ENCODE measurements at places on chromosomes 1 and 21.

GRCh38 chr1:80656014-80656636, 1144.6 kb upstream of the ADGRL2 start:
- peak; percentile 6 for DNase-seq

- DNase-seq, result no peak
These were observed 103.8 kb upstream of the ARHGEF16 start for GRCh38 chr1:3350506-3351261.

- DNase-seq, result no peak
These were observed 117.4 kb downstream of the MAGI3 start for GRCh38 chr1:113507552-113508214.

DNA sequence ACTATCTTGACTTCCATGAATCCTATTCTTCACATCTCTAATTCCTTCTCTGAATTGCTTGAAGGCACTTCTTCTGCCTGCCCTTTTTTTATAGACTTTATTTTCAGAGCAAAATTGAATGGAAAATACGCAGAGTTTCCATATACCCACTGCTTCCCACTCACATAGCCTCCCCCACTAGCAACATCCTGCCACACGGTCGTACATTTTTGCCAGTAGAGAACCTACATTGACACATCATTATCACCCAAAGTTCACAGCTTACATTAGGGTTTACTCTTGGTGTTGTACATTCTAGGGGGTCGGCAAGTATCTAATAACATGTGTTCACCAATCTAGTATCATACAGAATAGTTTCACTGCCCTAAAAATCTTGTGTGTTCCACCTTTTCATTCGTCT, 12.3 kb downstream of the EEIG2 start:
- no peak for DNase-seq

DNA sequence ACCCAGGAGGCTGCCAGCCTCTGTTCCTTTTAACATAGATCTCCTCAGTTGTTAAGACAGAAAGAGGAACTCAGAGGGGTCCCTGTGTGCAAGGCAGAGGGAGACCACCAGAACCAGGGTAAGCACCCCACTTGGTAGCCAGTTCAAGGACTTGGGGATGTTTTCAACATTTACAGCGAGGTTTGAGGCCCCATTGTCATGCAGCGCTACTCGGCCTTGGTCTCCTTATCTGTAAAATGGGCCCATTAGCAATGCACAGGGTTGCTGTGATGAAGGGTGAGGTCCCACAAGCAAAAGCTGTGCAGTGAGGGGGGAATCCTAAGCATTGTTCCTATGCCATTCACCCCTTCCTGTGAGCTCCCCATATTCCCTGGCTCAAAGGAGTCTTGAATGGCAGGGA, 4.2 kb downstream of the SIM2 start:
- DNase-seq, result no peak

DNA sequence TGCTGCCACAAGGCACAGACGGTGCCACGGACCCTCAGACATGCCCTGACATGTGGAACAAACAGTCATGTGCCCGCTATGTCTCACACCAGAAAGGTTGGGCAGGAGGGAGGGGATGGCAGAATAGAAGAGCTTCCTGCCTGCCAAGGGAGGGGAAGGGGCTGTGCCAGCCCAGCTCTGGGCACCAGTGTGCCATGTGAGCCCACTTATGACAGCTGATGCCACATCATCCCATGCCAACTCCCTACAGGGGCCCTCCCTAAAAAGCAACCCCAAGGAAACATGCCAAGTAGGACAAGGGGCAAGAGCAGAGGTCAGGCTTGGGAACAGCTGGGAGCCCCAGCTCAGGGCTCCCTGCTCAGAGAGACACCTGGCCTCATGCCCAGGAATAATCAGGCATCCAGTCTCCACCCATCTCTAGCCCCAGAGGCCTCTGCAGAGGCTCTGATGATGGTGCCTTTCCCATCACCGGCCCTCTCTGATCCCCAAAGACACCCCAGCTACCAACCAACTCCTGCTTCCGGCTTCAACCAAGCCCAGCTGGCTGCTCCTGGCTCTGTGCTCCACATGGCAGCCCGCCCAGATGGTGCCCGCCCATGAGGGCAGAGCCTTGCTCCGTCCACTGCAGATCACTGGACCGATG, 10.3 kb downstream of the ADGRB2 start:
- no peak for DNase-seq

GRCh38 chr1:226360106-226360746, 47.7 kb downstream of the PARP1 start:
- no peak for DNase-seq

GRCh38 chr1:1938613-1939295, 19.7 kb upstream of the TMEM52 start:
- no peak for DNase-seq

- DNase-seq, result peak; percentile 38
These were observed 93.8 kb upstream of the TMPRSS2 start for GRCh38 chr21:41601573-41602368.

DNA sequence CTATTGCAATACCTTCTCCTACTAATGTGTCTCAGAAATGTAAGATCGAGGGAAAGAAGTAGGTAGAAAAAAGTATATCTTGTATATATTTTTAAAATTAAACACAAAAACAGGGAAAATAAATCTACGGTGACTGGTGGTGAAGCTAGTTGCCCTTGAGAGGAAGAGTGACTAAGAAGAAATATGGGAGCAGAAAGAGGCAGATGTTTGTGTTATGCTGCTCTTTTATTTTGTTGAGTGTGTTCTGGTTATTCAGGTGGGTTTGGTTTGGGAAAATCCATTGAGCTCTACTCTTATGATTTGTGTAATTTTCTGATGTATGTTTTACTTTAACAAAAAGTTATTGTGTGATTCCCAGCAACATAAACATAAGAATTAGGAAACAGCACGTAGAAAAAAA, 444.9 kb upstream of the B3GALT2 start:
- no peak for DNase-seq

DNA sequence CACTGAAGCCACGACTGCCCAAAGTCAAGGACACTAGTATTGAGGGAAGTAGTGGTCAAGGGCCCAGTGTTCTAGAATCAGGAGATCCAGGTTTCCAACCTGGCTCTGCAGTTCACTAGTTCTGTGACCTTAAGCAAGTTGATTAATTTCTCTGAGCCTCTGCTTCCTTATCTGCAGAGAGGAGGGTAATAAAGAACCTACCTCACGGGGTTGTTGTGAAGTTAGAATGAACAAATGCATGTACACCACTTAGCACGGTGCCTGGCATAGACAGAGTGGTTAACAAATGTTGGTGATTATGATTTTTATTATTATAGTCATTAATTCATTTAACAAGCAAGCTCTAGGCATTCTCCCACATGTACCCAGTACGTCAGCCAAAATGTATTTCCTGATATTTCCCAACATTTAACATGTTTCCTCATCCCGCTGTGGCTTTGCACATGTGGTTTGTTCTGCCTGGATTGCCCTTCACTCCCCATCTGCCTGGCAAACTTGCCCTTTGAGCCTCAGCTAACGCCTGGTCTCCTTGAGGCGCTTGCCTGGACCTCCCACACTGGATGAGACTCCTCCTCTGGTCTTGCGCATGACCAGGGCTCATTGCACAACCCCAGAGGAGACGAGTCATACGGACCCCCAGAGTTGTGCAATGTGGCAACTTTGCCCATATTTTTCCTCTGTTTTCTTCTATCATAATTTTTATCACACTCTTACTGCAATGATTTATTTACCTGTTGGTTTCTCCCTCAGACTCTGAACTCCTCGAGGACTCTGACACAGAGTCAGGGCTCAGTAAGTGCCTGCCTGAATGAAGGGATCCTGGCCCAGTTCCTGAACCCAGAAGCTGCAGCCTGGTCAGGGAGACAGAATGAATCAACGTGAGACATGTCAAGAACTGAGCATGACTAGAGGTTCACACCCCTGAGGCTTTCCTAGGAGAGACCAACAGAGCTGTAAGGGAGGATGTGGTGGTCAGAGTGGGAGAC, 20.7 kb upstream of the MFSD2A start:
- DNase-seq, result peak; percentile 97

DNA sequence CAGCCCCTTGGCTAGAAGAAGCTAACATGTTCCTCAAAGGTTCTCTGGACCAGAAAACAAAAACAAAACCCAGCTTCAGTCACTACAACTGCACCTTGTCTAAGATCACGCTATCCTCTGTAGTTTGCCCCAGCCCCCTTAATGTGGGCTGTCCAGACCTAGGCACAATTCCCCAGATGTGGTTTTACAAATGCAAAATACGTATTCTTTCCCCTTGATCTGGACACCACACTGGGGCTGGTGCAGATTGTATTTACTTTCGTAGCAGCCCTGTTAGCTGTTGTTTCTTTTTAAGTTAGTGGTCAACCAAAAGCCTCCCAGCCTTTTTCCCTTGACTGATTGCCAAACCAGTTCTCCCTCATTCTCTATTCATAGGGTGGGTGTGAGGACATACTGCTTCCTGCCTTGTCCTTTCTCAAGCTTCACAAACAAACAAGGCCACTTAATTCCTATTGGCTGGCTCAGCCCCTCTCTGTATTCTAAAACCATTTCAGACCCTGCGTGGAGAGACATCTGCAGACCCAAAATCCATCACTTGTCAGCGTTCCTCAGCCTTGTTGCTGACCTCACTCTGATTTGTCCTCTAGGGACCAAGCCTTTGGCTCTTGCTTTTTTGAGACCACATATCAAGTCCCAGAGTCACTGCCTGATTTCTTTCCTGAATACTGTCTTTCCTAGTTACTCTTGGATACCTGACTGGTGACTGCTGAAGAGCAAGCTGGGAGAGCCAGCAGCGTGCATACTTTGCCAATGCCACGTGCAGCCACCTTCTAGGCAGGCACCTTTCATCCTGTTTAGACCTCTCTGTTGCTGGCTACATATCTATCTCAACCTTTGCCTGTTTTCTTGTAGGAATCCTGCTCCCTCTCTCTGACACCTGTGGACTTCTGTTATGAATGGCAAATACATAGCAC, 96.4 kb upstream of the RAB3GAP2 start:
- DNase-seq, result peak; percentile 64

- no peak for DNase-seq
These were observed 62.5 kb downstream of the WDR64 start for GRCh38 chr1:241714321-241715218.

GRCh38 chr1:153933955-153934354, 11.2 kb upstream of the GATAD2B start:
- no peak for DNase-seq

DNA sequence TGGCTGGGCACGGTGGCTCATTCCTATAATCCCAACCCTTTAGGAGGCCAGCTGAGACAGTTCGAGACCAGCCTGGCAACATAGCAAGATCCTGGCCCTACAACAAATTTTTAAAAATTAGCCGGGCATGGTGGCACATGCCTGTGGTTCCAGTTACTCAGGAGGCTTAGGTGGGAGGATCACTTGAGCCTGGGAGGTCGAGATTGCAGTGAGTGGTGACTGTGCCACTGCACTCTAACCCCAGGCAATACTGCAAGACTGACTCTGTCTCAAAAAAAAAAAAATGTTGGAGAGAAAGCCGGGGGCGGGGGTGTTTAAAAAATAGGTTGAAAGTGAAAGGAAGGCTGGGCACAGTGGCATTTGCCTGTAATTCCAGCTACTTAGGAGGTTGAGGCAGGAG, 16.5 kb downstream of the CLDN19 start:
- DNase-seq, result peak; percentile 41

GRCh38 chr21:35226968-35227744, 178.1 kb upstream of the RUNX1 start:
- no peak for DNase-seq

DNA sequence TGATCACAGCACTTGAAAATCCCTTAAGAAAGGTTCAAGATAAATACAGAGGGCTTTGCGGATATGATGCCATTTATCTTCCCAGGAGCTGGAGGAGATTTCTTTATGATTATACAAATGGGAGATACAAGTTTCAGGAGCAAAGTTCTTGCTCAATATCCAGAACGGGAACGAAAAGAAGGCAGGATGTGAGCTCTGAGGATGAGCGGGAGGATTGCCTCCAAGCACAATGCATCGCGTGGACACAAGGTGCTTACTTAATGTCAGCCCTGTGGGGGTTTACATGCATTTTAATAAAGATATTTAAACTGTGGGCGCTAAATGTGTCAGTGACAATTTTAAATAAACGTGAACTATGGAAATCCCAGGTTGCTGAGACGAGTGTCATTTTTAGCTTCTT, 59.0 kb downstream of the SYT6 start:
- DNase-seq, result no peak

All from mammary epithelial cell (primary cell).